Activated CD4-positive, alpha-beta T cell treated with anti-CD3 and anti-CD28 coated beads, Interleukin-2, amount 50 U/mL, for 24 hours (primary cell): ENCODE measurements at places on chromosomes 1 and 21.

GRCh38 chr1:187928288-187928687, 1099.5 kb downstream of the PLA2G4A start:
- DNase-seq: no peak

- no peak for DNase-seq
Measured at GRCh38 chr21:42343556-42343955, 7.2 kb downstream of the TFF2 start.

DNA sequence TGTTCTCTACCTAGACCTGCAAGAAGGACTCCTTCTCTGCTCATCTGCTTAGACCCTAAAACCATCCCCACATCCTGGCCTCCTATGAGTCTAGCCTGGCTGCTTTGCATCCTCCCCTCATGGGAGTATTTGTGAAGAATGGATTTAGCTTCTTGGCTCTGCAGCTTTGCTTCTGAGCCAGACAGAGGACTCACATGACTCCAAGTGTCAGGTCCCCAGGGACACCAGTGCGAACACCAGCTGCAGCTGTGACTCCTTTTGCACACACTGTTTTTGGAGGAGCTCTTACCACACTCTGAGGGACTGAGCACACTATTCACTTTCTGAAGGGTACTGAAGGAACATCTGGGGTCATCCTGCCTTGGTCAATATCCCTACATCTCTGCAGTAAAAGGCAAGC, 131.8 kb upstream of the SGIP1 start:
- DNase-seq: no peak

DNA sequence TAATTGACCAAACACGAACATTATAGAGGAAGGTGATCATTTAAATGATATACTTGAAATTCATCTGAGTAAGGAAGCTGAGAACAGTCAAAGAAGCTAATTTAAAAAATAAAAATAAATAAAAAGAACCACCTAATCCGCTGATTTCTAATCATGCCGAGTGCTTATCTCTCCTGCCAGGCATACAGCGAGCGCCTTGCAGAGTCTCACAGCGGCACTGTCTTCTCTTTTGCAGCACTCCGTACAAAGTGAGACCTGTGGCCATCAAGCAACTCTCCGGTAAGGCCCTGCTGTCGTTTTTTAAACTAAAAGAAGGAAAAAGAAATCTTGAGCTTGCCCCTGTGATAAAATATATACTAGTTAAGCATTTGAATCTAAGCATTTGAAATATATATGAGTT, 45.3 kb downstream of the PDE9A start:
- DNase-seq: no peak

DNA sequence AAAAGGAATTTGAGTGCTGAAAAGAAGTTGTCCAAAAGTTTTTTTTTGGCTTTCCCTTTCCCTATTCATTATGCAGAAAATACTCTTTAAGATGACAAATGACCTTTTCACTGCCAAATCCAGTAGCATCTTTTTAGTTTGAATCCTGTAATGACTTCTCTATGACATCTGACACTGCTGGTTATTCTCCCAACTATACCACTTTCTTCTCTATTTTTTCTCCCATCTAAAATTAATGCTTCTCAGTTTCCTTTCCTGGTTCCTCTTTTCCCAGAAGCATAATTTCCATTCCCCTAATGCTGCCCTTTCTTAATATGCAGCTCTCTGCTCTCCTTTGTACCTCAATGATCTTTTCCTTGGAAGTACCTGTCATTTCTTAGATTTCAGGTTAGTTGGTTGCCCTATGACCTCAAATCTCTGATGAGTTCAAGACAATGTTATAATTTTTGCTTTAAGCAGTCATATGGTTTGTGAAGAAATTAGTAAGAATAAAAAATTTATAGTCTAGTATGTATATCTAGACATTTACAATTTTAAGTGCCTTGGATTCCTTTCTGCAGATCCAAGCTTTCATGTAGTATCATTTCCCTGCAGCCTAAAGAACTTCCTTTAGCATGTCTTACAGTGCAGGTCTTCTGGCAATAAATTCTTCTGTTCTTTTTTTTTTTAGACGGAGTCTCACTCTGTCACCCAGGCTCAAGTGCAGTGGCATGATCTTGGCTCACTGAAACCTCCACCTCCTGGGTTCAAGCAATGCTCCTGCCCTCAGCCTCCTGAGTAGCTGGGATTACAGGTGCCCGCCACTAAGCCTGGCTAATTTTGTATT, 150.8 kb downstream of the CDC42BPA start:
- DNase-seq: no peak
